ENCODE measurements at places on chromosomes 5 and 9.

- no peak for DNase-seq
Measured at GRCh38 chr9:18428661-18429060, 45.3 kb upstream of the ADAMTSL1 start.

GRCh38 chr5:127650022-127650421 is 1.1 kb downstream of the CTXN3 start:
- no peak for DNase-seq

DNA sequence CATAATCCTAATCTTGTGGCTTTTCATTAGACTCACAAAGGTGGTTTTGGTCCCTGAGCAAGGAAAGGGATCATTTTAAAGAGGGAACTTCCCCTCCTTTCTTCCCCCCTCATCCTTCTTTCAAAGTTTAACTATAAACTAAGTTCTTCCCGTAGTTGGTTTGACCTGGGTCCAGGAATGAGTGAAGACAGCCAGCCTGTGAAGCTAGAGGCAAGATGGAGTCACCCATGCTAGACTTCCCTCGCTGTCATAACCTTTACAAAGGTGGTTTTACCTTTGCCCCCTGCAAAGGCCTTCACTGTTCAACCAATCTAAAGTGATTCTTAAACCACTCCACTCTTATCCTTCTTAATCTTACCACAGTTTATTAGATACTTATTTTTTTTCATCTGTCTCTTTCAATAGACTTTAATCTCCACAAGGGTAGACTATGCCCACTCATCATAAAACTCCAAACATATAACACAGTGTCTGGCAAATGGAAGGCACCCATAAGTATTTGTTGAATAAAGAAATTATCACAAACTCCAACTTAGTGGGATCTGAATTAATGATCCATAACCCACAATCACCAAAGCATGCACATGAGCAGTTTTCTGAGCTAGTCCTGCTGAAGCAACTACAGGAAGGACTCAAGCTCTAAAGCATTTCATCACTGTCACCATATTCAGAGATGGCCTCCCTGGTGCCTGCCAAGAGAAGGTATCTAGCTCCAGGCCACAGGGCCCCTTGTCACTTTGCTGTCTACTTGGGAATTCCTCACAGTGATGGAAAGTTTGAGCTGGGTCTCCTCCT is 369.0 kb downstream of the SPOCK1 start:
- no peak for DNase-seq

DNA sequence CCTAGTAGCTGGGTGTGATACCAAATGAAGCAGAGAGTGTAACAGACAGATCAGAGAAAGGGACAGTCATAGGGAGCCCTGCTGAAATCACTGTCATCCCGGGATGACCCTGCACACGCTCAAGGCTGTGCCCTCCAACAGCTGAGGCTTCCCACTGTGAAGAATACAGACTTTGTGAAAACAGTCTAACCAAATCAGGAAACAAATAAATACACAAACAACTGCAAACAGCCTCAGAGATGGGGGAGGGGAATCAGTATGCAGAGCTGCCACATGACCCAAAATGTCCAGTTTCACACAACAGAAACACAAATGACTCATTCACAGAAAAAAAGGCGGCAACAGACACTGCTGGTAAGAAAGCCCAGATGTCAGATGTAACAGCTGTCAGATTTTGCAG is 101.9 kb downstream of the ADAMTS2 start:
- no peak for DNase-seq

- DNase-seq, result no peak
Measured at GRCh38 chr9:107874137-107874536, 384.6 kb upstream of the KLF4 start.

GRCh38 chr9:136147890-136148714 is 29.4 kb upstream of the TMEM250 start:
- DNase-seq, result no peak

DNA sequence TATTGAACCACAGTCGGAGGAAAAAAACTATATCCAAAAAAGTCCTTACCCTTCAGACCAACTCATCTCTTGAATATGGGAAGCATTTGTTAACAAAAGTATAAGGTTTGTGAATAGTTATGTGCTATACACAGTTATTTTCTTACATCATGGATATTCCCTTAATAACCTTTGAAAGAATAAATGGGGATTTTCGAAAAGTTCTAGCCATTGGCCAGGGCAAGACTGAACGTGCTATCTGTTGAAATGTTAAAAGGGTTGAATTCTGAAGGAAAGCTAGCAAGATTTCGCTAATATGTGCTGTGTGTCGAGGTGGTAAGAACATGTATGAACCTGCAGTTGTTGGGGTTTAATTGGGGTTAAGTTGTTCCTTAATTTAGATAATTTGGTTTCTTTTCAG is 140.8 kb downstream of the SMARCA2 start:
- DNase-seq, result no peak

DNA sequence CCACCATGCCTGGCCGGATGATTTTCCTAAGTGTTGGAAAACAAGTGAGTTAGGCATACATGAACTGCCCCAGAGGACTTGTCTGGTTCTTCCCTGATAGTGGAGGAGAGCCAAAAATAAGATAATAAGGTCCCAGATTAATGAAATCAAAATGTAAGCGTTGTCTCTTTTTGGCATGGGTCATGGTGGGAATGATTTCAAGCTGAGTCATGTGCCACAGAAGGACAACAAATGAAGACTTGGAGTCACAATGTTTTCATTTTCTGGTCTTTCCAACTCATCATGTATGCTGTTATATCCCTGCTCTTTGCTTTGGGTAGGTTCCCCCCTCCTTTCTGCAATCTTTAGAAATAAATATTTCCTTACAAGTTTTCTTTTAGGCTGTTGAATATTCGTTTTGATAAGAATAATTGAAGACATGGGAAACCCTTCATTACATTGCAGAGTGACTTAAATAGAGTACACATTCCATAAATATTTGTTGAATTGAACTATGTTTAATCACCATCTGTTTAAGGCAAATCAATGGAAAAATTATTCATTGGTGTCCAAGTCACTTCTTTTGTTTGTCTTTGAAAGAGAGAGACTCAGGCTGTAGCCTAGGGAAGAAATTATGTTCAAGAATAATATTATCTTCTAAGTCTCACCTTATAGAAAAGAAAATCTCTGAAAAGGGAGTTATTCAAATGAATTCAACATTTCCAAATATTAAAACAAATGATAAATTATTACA is 196.3 kb downstream of the CSNK1G3 start:
- no peak for DNase-seq

- no peak for DNase-seq
Measured at GRCh38 chr5:101728933-101729332, 567.2 kb downstream of the SLCO4C1 start.

DNA sequence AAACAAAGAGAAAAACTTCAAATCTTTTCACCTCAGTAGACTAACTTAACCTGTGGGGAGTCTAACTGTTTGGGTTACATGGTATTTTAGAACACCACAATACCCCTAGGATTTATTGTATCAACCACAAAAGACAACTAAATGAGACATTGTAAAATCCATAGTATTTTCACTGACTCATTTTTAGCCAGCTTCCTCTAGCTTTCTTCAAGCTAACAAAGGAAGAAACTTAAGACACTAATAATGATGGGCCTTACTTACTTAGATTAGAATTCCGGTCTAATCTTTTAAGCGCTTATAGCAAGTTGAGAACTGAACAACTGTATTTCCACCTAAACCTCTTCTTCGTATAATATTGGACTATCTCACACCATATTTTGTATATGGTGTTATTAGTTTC is 529.3 kb downstream of the DMRTA1 start:
- no peak for DNase-seq

DNA sequence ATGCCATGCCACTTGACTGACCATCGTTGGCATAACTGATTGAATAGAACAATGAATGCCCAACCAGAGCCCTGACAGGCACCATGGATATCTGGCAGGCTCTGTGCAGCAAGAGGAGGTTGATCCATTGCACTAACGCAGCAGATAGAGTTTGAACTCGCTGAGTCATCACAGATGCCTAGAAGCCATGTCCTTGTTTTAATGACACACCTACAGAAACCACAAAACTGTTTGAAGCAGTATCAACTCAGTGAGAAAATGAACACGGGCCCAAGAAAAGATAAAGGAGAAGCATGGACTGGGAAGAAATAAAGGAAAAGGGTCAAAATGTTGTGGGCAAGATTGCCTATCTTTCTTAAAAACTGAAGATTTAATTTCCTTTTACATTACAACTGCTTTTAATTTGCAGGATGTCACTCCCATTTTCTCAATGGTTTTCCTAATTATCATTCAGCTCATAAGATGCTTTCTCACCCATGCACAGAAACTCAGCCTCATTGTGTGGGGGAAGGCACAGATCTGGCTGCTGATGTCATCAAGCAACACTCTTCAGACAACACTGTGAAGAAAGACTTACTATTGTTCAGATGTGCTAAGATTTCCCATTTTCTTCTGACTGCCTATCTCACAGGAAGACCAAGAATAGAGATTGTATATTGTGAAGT is 129.0 kb downstream of the PIK3R1 start:
- no peak for DNase-seq

DNA sequence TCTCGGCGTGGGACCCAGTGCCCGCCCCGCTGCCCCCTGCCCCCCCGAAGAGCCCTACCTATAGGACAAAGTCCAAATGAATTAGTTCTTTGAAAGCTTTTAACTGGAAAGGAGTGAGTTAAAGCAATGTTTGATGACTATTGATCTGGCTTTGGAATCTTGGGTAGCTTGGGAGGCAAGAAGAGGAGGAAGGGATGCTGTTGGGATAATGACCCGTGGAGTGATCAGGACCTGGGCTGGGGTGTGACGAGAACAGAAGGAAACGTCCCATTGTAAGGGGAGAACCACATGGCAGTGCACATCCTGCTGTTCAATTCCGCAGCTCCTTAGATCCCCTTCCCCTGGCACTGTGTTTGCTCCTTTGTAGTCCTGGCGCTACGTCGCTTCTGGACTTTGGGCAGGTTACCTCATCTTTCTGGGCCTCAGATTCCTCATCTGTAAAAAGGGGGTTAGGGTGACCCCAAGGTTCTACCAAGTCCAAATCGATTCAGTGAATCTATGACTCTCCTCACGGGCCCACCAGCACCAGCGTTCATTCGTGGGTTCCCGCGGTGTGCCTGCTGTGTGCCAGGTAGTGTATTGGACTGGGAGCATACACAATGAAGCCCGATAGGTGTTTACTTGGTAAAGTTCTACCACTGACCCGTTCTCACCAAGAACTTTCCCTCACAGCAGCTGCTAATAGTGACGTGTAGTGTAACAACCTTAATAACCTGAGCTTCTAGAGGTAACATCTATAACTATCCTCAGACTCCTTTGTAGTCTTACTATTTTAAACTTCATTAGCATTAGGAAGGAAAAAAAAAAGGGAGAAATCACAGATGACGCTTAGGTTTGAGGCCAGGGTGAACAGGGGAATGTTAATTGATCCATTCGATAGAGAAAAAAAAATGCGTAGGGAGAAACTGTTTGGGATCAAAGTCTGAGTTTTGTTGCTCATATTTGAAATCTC is 1.1 kb upstream of the NADK2 start:
- no peak for DNase-seq

GRCh38 chr9:128244091-128244836 is 31.5 kb downstream of the GOLGA2 start:
- no peak for DNase-seq

DNA sequence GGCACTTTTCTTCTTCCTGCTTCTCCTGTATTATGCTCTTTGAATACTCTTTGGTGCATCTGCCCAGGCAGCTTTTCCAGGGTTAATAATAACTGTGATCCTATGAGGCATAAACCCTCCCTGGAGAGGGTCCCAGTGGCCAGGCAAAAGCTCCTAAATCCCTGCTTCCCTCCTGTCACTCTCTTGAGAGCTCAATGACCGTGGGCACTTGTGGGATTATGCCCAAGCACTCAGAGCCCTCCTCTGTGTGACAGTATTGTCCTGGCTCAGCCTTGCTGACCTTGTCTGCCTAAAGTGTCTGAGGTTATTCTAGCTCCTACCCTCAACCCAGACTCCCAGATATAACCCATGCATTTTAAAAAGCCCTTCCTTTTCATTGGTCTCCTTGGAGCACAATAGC is 51.9 kb downstream of the GALNT10 start:
- DNase-seq, result no peak

- DNase-seq, result no peak
Measured at GRCh38 chr5:42109006-42109572, 184.0 kb downstream of the FBXO4 start.

DNA sequence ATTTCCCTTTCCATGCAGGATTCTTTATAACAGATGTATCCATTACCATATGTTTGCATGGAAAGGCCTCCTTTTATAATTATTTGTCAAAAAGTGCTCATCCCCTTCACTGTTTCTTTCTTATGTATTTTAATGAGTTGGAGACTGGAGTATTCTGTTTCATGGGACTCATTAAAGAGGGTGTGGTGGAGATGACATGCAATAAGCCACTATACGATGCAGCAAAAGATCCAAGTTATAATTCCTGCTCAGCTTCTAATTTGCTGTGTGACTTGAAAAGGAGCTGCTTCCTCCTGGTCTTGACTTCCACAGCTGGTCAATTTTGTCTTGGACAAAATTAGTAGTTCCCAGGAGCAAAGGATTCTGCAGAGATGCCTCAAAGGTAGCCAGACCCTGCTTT is 13.9 kb downstream of the SGCD start:
- DNase-seq, result no peak

GRCh38 chr9:6243746-6244145 is 28.1 kb downstream of the IL33 start:
- DNase-seq, result no peak

DNA sequence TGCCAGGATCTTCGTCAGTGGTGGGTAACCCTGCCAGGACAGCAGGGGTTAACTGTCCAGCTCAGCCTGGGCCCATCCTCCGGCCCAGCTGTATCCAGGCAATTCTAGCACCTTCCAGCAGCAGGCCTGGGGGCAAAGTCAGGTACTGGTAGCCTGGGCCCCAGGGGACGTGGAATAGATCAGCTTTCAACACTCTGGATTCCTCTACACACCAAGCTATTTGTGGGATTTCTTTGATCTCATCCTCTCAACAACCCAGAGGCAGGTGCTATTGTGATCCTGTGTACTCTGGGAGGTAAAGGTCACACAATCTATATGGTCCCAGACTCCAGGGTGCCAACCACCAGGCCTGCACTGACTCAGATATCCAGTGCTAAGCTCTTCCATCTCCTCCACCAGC is 8.7 kb upstream of the SPOUT1 start:
- no peak for DNase-seq

GRCh38 chr5:132190161-132190817 is 37.4 kb downstream of the P4HA2 start:
- DNase-seq, result no peak

- no peak for DNase-seq
Measured at GRCh38 chr5:148491793-148492184, 108.0 kb downstream of the FBXO38 start.

DNA sequence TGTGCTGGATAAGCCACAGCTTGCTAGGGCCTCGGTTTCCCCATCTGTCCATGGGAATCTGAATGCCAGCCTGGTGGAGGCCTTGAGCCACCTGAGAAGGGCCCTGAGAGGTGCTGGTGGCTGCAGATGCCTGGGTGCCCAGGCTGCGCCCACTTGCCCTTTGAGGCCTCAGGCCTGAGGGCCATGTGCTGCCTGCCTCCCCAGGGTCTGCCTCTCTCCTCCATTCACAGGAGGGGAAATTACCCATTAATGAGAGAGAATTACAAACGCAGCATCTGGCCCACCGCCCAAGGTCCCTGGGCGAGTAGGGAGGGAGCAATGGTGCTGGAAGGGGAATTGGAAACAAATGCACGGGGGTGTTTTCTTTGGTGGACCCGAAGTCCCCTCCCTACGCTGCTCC is 59.6 kb downstream of the BARX1 start:
- no peak for DNase-seq

- DNase-seq, result no peak
Measured at GRCh38 chr9:72506615-72507014, 14.8 kb upstream of the TMC1 start.

- no peak for DNase-seq
Measured at GRCh38 chr5:11903614-11904264, 507 bp downstream of the CTNND2 start.

GRCh38 chr9:122904466-122904822 is 715 bp downstream of the RC3H2 start:
- DNase-seq, result no peak
